Hair follicular keratinocyte (primary cell): ENCODE measurements at places on chromosomes 1 and 21. TPM values are rescaled to one million over a fixed set of nuclear protein-coding genes. Genes with fewer than 3 reads are reported as not detected.

H6PD gene
- total RNA-seq = 5.7 and 16.1 TPM in 2 replicates

KRTAP19-6 gene
- not detected in 2 replicates for total RNA-seq

CLCA4 gene
- 0.15 and 0.16 TPM in 2 replicates for total RNA-seq

RHBDL2 gene
- total RNA-seq = 3.9 and 8.7 TPM in 2 replicates

CNR2 gene
- total RNA-seq = not detected in 2 replicates
